ENCODE measurements at places on chromosomes 12 and 14. TPM values are rescaled to one million over a fixed set of nuclear protein-coding genes. Genes with fewer than 3 reads are reported as not detected.

DNA sequence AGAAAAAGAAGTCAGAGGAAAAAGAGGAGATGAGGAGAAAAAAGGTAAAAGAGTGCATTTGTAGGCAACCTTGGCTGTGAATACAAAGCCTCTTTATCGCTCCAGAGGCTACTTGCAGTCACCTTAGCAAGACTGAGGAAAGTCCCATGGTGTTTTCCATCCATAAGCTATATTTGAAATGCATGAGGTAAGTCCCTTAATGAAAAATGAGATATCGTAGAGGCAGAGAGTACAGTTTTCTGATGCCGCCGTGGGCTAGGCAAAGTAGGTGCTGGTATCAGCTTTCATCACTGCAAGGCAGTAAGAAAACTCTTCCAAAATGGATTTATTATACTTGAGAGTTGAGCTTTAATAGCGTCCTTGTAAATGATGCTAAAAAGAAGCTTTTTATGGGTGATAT, 186.8 kb downstream of the ASCL1 start:
- DNase-seq: no peak

DNA sequence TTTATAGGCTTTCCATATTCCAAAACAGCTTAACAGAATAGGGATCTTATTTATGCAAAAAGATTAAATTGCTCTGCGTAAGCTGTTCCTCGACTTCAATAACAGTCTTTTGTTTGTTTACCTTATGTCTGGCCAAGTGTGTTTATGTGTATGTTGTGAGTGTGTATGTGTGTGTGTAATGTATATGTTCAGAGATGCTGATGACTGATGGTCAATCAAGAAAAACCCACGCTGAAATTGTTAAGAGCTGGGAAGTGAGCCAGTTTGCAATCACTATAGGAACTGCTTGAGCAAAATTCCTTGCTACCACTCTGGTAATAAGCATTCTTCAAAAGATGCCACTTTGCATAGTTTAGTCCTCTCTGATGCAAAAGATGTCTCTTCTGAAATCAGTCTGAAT, 59.6 kb downstream of the PRKD1 start:
- no peak for DNase-seq

GRCh38 chr12:42091769-42092168, 52.9 kb downstream of the GXYLT1 start:
- no peak for DNase-seq

DNA sequence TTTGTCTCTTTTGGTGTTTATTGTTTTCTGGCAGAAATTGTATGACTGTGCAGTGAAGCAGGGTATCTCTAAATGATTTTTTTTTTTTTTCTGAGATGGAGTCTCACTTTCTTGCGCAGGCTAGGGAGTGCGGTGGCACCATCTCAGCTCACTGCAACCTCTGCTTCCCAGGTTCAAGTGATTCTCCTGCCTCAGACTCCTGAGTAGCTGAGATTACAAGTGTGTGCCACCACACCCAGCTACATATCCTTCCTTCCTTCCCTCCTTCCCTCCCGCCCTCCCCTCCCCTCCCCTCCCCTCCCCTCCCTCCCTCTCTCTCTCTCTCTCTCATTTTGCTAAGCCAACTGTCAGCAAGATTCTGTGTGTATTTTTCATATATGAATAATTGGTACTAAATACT, 94.4 kb downstream of the PPHLN1 start:
- DNase-seq: no peak

DNA sequence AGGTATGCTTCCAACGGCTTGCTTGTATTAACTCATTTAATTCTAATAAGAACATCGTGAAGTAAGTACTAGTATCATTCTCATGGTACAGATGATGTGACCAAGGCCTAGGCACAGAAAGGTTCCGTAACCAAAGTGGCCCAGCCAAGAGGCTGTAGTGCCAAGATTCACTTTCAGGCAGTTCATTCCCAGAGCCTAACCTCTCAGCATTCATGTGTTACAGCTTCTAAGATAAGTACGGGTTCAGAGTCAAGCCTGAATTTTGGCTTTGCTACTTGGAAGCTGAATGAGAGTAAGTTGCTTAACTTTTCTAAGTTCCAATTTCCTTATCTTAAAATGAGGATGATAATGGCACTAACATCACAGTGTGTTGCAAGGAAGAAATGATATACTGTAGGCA, 379.9 kb downstream of the AEBP2 start:
- DNase-seq: no peak

Gene KRT73
- total RNA-seq: not detected

- DNase-seq: no peak
Observed at GRCh38 chr12:19398376-19399363, 40.6 kb upstream of the AEBP2 start.

- DNase-seq: no peak
Observed at GRCh38 chr12:80040075-80040738, 59.1 kb upstream of the OTOGL start.

DNA sequence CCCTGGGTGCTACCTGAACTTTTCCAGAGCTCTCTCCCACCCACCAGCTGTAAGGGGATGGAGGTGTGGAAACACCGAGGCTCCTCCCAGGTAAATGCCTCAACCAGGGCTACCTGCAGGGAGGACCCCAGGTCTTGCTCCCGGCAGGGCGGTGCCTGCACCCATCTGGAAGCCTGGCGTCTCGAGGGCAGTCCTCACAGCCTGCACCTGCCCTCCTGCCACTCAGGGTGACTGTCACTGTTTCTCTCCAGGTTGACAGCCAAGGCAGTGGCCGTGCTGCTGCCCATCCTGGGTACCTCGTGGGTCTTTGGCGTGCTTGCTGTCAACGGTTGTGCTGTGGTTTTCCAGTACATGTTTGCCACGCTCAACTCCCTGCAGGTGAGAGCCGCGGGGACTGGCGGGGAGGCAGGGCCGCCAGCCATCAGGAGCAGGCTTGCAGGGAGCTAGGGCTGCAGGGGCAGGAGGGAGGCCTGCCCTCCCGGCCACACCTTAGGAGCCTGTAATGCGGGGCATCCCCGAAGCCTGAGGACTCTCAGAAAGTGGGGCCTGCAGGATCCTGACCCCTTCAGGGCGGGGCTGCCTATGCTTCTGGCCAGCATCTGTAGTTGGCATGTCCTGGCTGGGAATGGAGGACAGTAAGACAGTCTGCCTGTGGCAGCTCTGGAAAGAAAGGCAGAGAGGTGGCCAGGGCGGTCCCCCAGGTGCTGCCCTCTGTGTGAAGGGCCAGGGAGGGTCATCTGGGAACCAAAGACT, 182.3 kb downstream of the ADGRD1 start:
- no peak for DNase-seq
